NCI-H2029 treated with DMSO at 0.1 percent for 48 hours (cell line): ENCODE measurements at places on chromosomes 3 and 15.

- DNase-seq: no peak
Measured at GRCh38 chr15:84766461-84767035, 18.2 kb downstream of the ZNF592 start.

- no peak for DNase-seq
Measured at GRCh38 chr3:57009367-57009766, 51.1 kb upstream of the SPATA12 start.

- DNase-seq: no peak
Measured at GRCh38 chr3:24133436-24133835, 188.3 kb downstream of the NR1D2 start.

DNA sequence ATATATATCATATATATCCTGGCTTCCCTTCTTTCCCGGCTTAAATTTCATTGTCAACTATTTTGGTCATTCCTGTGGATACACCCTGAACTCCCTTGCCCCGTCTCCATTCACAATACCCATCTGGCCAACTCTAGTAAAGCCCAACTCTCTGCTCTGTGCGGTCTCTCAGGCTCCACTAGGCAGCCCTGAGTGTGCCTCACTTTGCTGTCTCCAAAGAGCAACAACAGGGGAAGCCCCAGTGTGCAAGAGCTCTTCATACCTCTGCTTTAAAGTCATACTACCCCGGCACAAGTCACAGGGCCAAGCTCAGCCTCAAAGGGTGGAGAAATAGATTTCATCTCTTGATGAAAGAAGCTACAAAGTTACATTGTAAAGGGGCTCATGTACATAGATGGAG, 18.9 kb upstream of the FEM1B start:
- no peak for DNase-seq
